Frontal cortex (tissue), 4 donors: ENCODE measurements at places on chromosomes 3 and 15.

DNA sequence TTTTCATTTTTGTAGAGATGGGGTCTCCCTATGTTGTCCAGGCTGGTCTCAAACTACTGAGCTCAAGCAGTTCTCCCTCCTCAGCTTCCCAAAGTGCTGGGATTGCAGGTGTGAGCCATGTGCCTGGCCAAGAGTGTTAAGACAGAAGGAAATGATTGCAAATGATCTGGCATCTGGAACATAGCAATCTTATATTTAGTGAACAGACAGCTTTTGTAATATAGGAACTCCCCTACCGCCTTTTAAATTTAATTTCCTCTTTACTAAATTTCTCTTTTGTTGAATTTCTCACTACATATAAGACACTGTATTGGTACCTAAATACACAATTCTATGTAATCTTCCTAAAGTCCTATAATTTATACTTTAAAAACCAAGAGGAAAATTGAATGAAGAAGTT lies 13.1 kb downstream of the ANO10 start:
- no peak for DNase-seq

DNA sequence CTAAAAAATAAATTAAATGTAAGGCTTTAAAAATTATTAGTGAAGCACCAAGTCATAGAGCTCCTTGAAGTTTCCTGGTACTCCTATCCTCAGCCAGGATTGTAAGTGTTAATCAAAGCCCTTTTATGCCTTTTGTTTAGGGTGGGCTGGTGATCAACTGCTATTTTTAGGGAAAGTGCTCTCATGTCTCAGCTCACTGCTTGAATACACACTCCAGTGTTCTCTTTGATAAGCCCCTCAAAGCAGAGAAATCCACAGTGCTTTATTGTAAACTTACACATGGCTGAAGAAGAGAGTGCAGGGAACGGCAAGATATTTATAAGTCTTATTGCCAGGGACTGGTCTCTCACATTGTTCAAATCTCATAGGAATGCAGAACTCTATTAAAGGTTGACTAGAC lies 156.4 kb upstream of the AZI2 start:
- no peak for DNase-seq

DNA sequence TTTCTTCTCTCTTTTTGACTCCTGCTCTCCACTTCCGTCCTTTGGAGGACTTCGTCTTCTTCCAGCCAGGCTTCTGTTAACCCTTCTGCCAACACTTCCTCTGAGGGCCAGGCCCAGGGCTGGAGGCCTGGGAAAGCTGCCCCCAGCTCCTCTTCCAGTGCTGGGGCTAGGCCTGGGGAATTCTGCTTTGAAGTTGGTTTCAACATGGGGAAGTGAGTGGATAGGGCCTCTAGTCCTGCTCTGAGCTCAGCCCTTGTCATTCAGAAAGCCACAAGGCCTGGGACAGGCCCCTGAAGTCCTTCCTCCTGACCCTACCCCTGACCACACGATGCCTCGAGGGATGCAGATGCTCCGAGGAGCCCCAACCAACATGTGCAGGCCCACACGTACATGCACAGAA lies 53.9 kb upstream of the HERC1 start:
- no peak for DNase-seq

- no peak for DNase-seq
These were observed 55.8 kb upstream of the PDZRN3 start for GRCh38 chr3:73680391-73681095.

- no peak for DNase-seq
These were observed 32.7 kb downstream of the ZNF385D start for GRCh38 chr3:21718161-21718765.

DNA sequence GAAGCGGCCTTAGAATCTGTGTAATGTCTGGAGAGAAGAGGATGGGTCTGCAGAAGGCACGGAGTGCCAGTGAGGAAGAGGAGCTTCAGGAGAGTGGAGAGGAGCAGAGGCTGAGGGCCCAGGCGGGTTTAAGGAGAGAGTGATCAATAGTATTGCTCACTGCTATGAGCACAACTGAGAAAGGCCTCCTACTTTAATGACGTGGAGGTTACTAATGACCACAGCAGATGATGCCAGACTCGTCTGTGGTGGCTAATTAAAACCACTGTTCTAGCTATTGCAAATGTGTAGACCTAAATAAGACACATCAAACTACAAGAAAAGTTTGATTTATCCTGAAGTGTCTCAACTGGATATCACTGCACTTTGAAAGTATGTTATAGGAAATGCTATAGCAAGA lies 33.2 kb downstream of the MTMR10 start:
- DNase-seq, result no peak

DNA sequence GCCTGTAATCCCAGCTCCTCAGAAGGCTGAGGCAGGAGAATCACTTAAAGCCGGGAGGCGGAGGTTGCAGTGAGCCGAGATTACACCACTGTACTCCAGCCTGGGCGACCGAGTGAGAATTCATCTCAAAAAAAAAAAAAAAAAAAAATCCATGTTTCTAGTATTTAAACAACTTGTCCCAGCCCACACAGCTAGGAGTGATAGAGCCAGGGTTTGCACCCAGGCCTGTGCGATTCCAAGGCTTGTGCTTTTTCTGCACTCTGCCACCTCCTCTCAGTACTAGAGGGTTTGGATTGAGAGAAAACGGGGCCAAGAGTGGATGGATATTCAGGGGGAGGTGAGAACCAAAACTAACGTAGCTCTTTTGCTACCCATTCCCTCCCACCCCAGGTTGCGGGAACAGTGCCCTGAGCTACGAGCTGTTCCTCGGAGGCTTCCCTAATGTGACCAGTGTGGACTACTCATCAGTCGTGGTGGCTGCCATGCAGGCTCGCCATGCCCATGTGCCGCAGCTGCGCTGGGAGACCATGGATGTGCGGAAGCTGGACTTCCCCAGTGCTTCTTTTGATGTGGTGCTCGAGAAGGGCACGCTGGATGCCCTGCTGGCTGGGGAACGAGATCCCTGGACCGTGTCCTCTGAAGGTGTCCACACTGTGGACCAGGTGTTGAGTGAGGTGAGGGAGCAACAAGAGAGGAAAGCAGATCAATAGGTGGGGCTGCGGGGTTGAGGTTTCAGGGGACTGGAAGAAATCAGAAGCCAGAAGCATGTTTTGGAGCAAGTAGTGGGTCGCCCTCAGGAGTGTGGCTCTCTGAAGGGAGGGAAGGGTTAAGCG lies 4.1 kb downstream of the CAMK2N2 start:
- no peak for DNase-seq
